PC-3 (cell line): ENCODE measurements at places on chromosomes 11 and 22.

- DNase-seq = no peak
Measured at GRCh38 chr11:41895081-41895480, 435.6 kb upstream of the LRRC4C start.

DNA sequence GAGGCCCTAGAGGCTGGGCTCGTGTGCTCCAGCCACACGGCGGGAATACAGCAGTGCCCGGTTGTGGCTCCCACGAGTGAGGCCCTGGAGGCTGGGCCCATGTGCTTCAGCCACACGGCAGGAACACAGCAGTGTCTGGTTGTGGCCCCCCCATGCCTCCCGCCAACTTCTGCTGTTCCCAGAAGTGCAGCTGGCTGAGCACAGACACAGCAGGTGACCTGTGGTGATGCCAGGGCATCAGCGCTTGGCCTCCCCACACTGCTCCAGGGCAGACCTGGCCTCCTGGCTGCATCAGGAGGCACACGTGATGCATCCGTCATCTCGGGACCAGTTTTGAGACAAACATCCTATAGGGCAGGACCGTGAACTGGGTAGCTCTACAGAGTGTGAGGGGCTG, 110.3 kb downstream of the KCNQ1OT1 start:
- DNase-seq = no peak

DNA sequence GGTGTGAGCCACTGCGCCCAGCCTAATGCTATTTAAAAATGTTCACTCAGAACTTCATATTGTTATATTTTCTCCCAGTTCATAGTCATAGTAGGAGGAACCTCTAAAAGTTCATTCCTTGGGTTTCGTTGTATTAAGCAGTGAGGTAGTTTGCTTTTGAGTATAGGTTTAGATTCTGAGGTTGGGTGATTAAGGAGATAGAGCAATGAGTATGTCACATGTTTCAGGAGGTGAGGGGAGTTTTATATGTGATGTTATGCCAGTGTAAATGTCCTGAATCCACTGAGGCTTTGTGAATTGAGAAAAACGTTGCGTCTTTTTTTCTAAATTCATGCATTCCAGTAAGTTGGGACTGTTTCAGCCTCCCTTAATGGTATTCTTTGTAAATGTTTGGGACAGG, 4.2 kb downstream of the UBE2L3 start:
- DNase-seq = no peak

- DNase-seq = no peak
Measured at GRCh38 chr22:31626427-31627150, 35.4 kb downstream of the PISD start.

GRCh38 chr11:57071829-57072228, 83.1 kb downstream of the OR5AK2 start:
- DNase-seq = peak; percentile 72

- DNase-seq = no peak
Measured at GRCh38 chr11:22558664-22559063, 67.0 kb downstream of the FANCF start.

- no peak for DNase-seq
Measured at GRCh38 chr22:47195156-47195483, 432.7 kb downstream of the TBC1D22A start.
